ENCODE measurements at places on chromosomes 3 and 15. TPM values are rescaled to one million over a fixed set of nuclear protein-coding genes. Genes with fewer than 3 reads are reported as not detected.

OR5K2 gene
- not detected for total RNA-seq

SLC27A2 gene
- total RNA-seq, result 0.49 TPM

HCLS1 gene
- total RNA-seq, result 331 TPM

EXD1 gene
- not detected for total RNA-seq

SLC28A2 gene
- not detected for total RNA-seq

ARGFX gene
- total RNA-seq, result not detected

STT3B gene
- 79.2 TPM for total RNA-seq

SAMD7 gene
- 0.12 TPM for total RNA-seq

C3orf70 gene
- not detected for total RNA-seq

PRTG gene
- total RNA-seq, result not detected

WDR93 gene
- total RNA-seq, result 0.29 TPM

GP9 gene
- not detected for total RNA-seq

NEIL1 gene
- 265 TPM for total RNA-seq

CYP1A2 gene
- total RNA-seq, result not detected

CCNB2 gene
- total RNA-seq, result 0.67 TPM

RARRES1 gene
- total RNA-seq, result not detected

CAMKV gene
- total RNA-seq, result not detected

CCDC13 gene
- 2.5 TPM for total RNA-seq

CFAP44 gene
- total RNA-seq, result 33.8 TPM

ABI3BP gene
- total RNA-seq, result not detected

ACKR4 gene
- 0.15 TPM for total RNA-seq

TMC3 gene
- not detected for total RNA-seq

ERC2 gene
- total RNA-seq, result not detected

AADACL2 gene
- not detected for total RNA-seq

TM6SF1 gene
- 1.6 TPM for total RNA-seq

MITF gene
- not detected for total RNA-seq

SI gene
- total RNA-seq, result not detected

GRM2 gene
- total RNA-seq, result 0.86 TPM

FOXL2NB gene
- total RNA-seq, result not detected

LDHAL6B gene
- total RNA-seq, result not detected

CHRM5 gene
- not detected for total RNA-seq

CASR gene
- total RNA-seq, result not detected

CHDH gene
- total RNA-seq, result 0.37 TPM

WNT5A gene
- total RNA-seq, result not detected

DUOXA2 gene
- total RNA-seq, result not detected

CPB1 gene
- total RNA-seq, result not detected

CCR8 gene
- total RNA-seq, result not detected

LRRIQ4 gene
- total RNA-seq, result 0.71 TPM

Measured in B cell (primary cell).